ENCODE measurements at places on chromosomes 11 and 22. TPM values are rescaled to one million over a fixed set of nuclear protein-coding genes. Genes with fewer than 3 reads are reported as not detected.
A peak's percentile ranks its signal among the peaks of the same experiment; 100 is the strongest.

GVQW3 gene
- total RNA-seq: 6.8 TPM

FAM227A gene
- 0.36 TPM for total RNA-seq

MEI1 gene
- 52.1 TPM for total RNA-seq

MMP7 gene
- not detected for total RNA-seq

GRCh38 chr11:132685174-132685611, 847.1 kb downstream of the OPCML start:
- peaks cover 3% of the 10 kb centered on the region for H3K27me3 ChIP-seq
- H3K36me3 ChIP-seq: no peaks in the 10 kb centered on the region
- H3K27ac ChIP-seq: no peak overlapping the region
- peaks cover 10% of the 10 kb centered on the region for H3K4me1 ChIP-seq
- no peak for DNase-seq

GRCh38 chr11:112334381-112334780, 73.7 kb upstream of the PLET1 start:
- peaks cover 5% of the 10 kb centered on the region for H3K4me1 ChIP-seq
- no peak overlapping the region for H3K27ac ChIP-seq
- no peaks in the 10 kb centered on the region for H3K27me3 ChIP-seq
- no peak overlapping the region for H3K4me3 ChIP-seq
- peaks cover 1% of the 10 kb centered on the region for H3K36me3 ChIP-seq

GRCh38 chr22:25572708-25573171, 8.3 kb downstream of the GRK3 start:
- H3K36me3 ChIP-seq: peaks cover 23% of the 10 kb centered on the region
- peaks cover 26% of the 10 kb centered on the region for H3K4me1 ChIP-seq
- no peaks in the 10 kb centered on the region for H3K27me3 ChIP-seq
- H3K27ac ChIP-seq: no peak overlapping the region

- no peak for DNase-seq
- no peak overlapping the region for H3K4me3 ChIP-seq
- H3K27ac ChIP-seq: no peak overlapping the region
- no peaks in the 10 kb centered on the region for H3K27me3 ChIP-seq
- H3K36me3 ChIP-seq: peaks cover 20% of the 10 kb centered on the region
- peaks cover 3% of the 10 kb centered on the region for H3K4me1 ChIP-seq
Observed at GRCh38 chr11:2651826-2652271, 47.9 kb downstream of the KCNQ1OT1 start.

GRCh38 chr11:59755701-59756557, 753 bp downstream of the STX3 start:
- peaks cover 46% of the 10 kb centered on the region for H3K4me1 ChIP-seq
- H3K4me3 ChIP-seq: peak overlapping the region; percentile 96
- no peaks in the 10 kb centered on the region for H3K27me3 ChIP-seq
- H3K36me3 ChIP-seq: peaks cover 33% of the 10 kb centered on the region
- peak overlapping the region; percentile 76 for H3K27ac ChIP-seq

DNA sequence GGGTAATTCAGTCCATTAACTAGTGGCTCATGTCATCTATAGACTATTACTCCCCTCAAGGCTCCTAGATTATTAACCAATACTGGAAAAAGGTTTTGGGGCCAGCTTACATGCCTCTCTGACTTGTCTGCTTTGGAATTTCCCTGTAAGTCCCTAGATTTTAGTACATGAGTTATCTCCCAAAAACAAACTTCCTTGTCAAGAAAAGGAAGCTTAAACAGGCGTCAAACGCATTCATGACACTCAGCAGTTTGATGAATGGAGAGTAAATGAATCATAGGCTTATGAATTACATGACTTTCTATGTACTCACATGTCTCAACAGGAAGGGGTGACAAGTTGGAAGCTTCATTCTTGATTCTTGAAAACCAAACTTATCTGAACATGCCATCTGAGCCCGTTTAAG, 70.8 kb downstream of the BLID start:
- no peaks in the 10 kb centered on the region for H3K4me1 ChIP-seq
- DNase-seq: no peak
- H3K27ac ChIP-seq: no peak overlapping the region
- peaks cover 6% of the 10 kb centered on the region for H3K27me3 ChIP-seq
- no peaks in the 10 kb centered on the region for H3K36me3 ChIP-seq
- H3K4me3 ChIP-seq: no peak overlapping the region

DNA sequence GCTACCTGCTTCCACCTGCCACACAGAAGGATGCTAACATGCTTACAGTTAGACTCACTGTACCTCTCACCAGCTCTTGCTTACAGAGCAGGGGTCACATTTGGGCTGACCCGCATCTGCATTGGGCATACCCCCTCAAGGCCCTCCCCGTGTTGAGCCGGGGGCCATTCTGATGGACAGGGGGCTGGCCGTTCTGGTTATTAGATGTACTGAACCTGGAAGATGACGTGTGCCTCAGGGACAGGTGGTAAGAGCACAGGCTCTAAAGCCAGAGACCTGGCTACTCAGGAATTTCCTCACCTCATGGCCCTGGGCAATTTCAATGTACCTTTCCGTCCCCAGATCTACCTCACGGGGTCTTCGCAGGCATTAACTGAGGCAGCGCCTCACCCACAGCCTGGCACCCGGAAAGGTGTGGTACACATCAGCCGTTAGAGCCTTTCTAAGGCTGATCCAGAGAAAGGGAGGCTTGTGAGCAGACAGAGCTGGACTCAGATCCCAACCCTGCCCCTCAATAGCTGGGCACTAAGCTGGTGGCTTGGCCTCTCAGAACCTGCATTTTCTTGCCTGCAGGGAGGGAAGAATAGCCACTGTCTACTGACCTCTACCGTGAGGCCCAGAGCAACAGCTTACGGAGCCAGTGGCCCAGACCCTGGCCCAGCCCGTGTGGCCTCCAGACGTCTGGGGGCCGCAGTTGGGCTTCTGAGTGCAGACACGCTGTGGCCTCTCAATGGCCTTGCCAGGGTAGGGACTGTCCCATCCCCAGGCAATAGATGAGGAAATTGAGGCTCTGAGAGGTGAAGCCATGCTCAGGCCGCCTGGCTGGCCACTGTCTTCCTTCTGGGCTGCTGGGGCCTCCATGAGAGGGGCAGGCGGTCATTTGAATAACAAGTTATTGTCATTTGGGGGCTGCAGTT, 100.6 kb downstream of the MORC2 start:
- H3K27me3 ChIP-seq: no peaks in the 10 kb centered on the region
- peaks cover 7% of the 10 kb centered on the region for H3K4me1 ChIP-seq
- DNase-seq: peak; percentile 25
- H3K4me3 ChIP-seq: no peak overlapping the region
- H3K36me3 ChIP-seq: no peaks in the 10 kb centered on the region

DNA sequence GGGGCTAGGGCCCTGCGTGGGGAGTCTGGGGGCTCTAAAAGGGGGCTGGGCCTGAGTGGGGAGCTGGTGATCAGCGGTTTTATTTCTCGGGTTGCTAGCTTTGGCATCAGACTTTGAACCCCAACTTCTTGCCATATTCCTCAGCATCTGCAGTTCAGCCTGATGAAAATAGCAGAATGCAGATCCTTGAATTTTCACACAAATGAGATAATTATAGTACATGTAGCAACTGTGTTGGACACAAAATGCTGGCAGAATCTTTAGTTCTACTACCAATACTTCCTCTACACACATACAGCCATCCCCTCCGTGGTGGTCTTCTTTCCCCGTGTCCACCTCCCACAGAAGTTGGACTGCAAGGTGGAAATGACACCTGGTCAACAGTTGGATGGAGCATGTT, 1.5 kb downstream of the ZC3H7B start:
- H3K4me1 ChIP-seq: peaks cover 32% of the 10 kb centered on the region
- peaks cover 2% of the 10 kb centered on the region for H3K36me3 ChIP-seq
- H3K27ac ChIP-seq: peak overlapping the region; percentile 90
- no peak for DNase-seq
- H3K4me3 ChIP-seq: peak overlapping the region; percentile 86

Data from activated naive CD8-positive, alpha-beta T cell treated with anti-CD3 and anti-CD28 coated beads, Interleukin-2, amount 10 ng/mL, durations not matched to agents 7 days and 5 days (primary cell).